Muscle of leg (tissue), 16 donors: ENCODE measurements at places on chromosomes 1 and 21.

DNA sequence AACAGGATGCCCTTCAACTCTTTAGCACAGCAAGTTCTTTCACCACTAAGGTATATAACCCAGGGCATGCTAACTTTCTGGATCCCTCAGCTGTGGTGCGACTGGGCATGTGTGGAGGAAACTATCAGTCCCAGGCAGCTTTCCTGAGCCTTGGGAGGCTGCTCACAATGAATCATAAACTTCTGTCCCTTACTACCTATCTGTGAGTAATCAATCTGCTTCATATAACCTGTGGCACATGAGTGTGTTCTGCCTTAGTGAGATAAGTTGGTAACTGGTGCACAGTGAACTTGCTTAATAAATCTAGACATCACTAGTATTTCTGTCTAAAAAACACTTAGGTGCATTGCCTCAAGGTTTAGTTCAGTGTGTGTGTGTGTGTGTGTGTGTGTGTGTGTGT, 158.0 kb downstream of the GPATCH2 start:
- no peak for DNase-seq

DNA sequence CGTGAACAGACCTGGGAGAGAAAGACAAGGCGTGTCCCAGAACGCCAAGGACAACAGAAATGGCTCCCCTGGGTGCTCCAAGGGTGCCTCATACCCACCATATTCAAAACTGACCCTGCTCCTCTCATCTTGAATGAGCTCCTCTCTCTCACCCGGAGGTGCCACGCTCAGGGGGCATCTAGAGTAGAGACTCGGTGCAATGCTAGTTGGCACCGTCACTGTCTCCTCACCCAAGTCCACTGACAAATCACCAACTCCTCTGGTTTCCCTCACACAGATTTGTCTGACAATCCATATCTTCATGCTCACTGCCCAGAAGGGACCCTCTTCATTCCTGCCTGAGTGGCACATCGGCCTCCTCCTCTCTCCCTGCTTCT, 5.0 kb downstream of the TMEM125 start:
- DNase-seq, result no peak

GRCh38 chr1:69824932-69825331, 257.2 kb downstream of the LRRC7 start:
- DNase-seq, result peak; percentile 95

DNA sequence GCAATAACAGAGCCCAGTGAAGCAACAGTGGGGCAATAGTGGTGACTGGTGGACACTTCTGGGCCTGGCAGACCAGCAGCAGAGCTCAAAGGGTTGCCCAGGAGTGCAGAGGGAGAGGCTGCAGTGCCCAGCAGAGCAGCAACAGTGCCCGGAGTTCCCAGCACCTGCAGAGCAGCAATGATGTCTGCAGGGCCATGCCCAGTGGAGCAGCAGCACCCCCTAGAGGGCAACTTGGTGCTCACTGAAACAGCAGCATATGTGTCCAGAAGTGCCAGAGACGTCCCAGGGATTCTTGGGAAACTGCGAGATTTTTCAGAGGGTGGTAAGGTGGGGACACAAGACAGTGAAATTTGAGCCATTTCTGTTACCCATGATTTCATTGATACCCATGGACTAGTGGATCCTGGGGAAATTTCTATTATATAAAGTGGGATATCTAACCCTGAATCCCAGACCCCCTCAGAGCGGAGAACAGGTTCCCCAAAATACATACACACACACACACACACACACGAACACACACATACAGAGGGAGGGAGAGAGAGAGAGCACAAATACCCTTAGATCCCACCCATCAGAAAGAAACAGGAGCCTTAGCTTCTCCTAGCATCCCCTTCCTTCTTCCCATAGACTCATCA, 156.9 kb upstream of the GJB5 start:
- peak; percentile 25 for DNase-seq

- no peak for DNase-seq
Measured at GRCh38 chr1:37673920-37674319, 18.4 kb upstream of the CDCA8 start.

DNA sequence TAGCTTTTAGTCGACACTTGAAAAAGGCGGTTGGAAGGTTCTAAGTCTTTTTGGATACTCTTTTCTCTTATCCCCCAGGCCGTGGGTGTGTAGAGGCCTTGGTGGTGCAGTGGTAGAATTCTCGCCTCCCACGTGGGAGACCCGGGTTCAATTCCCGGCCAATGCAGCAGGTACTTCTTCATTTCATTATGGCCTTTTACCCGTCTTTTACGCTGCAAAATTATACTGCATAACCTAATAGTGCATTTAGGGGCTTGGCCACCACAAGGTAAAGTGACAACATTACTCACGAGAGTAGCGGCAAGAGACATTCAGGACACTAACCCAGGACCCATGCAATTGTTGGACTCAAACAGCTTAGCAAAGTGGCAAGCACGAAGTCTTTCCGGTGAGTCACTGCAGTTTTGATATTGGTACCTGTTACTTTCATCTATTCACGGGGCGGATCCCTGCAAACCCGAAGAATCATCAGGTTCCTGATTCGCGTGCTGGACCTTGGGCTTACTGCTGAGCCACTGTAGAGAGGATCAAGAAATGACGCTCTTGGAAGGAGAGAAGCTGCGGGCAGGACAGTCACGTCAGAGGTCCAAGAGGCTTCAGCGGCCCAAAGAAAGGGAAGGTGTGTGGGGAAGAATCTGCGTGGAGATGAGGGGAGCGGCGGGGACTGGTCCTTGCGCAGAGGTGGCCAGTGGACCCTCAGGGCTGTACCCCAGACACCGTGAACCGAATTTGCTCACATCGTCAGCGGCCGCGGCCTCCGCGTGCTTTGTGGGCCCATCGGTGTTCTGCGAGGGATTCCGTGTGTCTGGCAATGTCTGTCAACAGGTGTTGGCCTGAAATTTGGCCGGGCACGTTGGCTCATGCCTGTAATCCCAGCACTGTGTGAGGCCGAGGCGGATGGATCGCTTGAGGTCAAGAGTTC, 12.9 kb upstream of the RNU1-4 start:
- no peak for DNase-seq

DNA sequence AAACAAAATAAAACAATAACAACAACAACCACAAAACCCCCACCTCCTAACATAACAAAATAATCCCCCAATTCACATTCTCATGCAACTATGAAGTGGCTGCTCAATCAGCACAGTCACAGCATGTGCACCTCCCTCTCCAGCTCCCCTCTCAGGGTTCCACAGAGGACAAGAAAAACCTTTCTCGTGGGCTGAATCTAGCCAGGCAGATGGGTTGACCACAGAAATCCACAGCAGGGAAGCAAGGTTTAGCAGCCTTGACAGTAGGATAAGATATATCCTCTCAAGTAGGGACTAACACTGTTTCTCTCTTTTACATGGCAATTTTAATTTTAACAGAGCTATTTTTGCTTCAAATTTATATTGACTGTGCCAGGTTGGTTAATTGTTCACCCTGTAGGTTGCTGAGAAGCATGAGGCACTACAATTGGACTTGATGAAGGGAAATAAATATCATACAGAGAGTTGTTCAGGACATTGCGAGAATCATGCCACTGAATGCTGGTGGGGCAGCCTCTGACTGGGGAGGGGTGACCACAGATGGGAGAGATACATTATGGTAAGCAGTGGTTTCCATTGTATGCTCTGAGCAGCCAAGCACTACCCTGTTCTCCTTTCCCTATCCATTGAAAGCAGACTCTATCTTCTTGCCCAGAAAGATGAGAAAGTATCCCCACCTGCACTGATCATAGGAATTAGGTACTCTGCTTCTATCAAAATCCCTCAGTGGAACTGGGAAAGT, 535.1 kb downstream of the DPYD start:
- DNase-seq, result no peak
